Stimulated activated effector memory CD8-positive, alpha-beta T cell treated with anti-CD3 and anti-CD28 coated beads, Interleukin-12 subunit alpha, Interleukin-12 subunit beta, amount 100 ng/mL, for 72 hours (primary cell): ENCODE measurements at places on chromosomes 7 and 10.

DNA sequence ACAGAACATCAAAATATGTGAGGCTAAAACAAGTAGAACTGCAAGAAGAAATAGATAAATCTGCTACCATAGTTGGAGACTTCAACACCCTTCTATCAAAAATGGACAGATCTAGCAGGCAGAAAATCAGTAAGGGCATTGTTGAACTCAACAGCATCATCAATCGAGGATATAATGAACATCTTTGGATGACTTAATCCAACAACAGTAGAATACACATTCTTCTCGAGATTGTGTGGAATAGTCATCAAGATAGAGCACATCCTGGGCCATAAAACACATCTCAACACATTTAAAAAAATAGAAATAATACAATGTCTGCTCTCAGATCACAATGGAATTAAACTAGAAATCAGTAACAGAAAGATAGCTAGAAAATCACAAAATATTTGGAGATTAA is 9.9 kb downstream of the IGFBP1 start:
- DNase-seq: no peak

DNA sequence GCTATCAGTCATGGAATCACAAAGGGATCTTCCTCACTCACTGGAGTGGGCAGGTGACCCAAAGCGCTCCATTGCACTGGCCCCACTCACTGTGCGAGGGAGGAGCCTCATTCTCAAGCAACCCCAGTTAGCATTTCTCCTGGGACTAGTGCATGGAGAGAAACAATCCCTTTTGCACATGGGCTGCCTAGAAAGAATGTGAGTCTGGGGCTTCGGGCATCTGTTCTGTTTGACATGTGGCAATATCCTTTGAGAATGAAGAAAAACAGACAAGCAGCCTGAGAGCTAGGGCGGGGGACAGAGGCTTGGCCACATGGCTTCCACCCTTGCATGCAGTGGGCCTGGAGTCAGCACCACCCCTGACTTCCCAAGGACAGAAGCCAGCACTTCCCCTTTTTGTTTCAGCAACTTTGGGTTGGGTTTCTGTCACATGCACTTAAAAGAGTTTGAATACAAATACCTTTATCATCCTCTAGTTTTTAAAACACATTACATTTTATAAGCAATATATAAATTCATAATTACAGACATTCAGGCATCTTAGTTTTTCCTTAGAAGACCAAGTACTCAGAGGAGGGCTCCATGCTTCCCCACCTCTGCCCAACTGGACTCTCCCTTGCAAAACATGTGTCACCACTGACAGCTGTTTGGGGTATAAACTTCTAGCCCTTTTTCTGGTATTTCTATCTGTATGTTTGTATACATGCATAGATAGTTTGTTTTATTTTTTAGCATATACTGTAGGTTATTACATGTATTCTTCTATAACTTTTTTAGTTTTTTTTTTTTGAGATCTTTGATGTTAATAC is 73.8 kb downstream of the RBM20 start:
- DNase-seq: no peak

DNA sequence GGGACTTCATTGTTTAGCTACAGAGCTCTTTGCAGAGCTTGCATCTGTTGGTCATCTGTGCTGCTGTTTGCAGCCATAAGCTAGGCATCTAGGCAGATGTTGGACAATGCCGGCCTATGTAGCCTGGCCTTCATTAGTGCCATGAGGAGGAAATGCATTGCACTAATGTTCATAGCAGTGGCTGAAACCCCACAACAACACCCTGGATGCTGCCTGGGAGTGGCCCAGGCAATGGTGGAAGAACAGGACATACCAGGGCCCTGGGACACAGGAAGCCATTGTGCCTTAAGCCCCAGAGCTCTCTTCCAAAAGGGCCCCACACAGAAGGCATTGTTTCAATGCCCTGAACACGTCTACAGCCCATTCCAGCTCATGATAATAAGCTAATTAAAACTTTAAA is 131.5 kb upstream of the LYZL1 start:
- DNase-seq: no peak

- DNase-seq: no peak
Observed at GRCh38 chr7:88306590-88307048, at the start of gene STEAP4. Gene STEAP4, minus strand, starts transcription at chr7:88306894. Its CDS starts 22,625 bp downstream, at chr7:88284269.

- DNase-seq: no peak
Observed at GRCh38 chr10:124343351-124344265, 75.1 kb downstream of the OAT start.

- DNase-seq: no peak
Observed at GRCh38 chr10:104327745-104328645, 10.3 kb downstream of the ITPRIP start.

GRCh38 chr7:22189741-22190140 is 167.2 kb downstream of the RAPGEF5 start:
- DNase-seq: no peak

DNA sequence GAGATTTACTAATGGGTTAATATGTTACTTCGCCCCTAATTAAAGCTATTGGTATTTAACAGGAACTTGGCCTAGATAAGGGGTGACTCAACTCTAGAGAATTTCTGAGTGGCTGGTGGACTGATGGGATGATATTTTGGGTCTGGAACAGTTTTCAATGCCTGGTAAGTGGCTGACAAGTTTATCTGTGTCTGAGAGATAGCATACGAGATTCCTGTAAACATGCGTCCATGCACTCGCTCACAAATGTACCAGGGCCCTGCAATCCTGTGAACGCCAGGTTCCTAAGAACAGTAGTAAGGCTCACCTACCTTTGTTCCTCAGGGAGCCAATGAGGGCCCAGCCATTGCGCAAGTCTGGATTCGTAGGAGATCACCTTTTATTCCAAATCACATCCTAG is 683.8 kb upstream of the ANKRD30A start:
- no peak for DNase-seq

DNA sequence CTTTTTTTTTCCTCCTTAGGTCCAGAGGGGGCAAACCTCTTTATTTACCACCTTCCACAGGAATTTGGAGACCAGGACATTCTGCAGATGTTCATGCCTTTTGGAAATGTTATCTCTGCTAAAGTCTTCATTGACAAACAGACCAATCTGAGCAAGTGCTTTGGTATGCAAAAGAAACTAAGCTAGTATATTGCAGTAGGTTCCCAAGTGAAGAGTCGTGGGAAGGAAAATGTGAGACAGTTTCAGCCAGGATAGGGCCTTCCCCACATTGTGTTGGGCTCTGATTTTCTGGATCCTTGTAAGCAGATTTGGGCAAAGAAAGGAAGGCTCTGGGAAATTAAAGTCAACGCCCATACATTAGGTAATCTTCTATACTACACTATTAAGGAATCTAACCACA is 285.6 kb downstream of the USP6NL start:
- DNase-seq: no peak

DNA sequence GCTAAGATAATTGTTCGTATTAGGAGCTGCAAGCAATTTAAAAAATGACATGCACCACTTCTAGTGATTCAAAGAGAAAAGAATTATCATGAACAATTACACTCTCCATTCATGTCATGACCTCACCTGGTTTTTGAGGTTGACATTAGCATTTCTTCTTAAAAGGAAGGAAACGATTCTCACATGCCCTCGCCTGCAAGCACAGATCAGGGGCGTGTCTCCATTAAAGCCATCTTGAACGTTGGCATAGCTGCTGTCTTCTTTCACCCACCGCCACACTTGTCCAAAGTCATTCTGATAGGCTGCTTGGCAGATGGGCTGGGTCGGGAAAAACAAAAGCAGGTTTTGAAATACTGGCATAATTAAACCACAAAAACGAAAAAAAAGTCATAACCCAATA is 19.9 kb downstream of the ANKRD22 start:
- peak; percentile 16 for DNase-seq
